ENCODE measurements at places on chromosomes 3 and 15.

DNA sequence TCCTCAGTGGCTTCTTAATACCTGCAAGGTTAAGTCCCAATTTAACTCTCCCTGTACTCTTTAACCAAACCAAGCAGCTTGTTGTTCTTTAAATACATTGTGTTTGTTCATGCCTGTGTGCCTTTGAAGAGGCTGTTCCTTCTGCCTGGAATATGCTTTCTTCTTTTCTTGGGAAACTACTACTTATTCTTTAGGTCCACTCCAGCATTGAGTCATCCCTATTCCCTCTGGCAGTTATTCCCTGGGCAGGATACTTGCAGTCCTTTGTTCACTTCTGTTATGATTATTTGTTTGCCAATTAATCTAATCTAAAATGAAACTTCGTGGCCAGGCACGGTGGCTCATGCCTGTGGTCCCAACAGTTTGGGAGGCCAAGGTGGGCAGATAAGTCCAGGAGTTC is 139.3 kb downstream of the ZNF609 start:
- no peak for DNase-seq

GRCh38 chr3:107432646-107433045 is 55.4 kb downstream of the CCDC54 start:
- no peak for DNase-seq

DNA sequence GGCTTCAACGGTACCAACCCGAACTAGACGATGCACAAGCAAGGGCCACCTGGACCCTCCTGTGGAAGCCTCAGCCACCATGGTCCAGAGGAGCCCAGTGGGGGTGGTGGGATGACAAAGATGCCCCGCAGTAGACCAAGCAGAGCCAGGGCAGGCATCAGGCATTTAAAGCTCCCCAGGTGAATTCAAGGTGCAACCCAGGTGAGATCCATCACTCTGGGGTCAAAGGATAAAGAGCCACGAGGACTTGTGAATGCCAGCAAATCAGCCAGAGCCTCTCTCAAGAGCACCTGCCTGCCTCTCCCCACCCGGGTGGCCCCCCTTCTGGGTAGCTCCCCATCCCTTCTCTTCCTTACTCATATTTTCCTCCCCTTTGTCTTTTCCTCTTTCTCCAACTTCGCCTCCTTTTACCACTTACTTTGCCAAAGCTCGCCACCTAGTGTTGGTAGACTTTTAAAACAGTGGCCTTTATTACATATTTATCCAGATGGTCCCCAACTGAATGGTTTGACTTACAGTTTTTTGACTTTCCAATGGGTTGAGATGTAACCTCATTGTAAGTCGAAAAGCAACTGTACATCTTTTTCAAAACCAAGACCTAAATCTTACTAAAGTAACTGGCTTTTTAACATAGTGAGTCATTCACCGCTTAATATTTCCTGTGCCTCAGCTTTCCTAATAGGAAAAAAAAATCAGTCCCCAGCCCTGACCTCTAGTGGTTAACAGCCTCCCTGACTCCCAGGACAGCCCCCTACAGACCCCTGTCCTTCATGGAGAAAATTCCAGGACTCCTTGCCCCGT is 18.8 kb downstream of the PLA2G4F start:
- peak; percentile 24 for DNase-seq

GRCh38 chr15:44102675-44103254 is 92.3 kb downstream of the FRMD5 start:
- DNase-seq: no peak

DNA sequence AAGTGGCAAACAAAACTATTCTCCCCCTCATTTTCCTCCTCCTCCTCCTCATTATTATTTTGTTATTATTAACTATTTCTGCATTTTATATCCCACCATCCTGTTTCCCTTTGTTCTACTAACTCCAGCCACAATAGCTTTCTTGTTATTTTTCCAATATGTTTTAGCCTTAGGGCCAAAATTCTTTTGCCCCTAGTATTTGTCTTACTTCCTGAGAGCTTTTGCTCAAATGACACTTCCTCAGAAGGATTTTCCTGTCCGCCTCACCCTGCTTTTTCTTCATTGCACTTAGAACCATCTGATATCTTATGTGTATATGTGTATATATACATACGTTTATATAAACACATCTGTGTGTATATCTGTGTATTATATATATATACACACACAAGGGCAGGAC is 32.7 kb upstream of the NUDT16 start:
- DNase-seq: no peak

- no peak for DNase-seq
These were observed 10.5 kb upstream of the IP6K2 start for GRCh38 chr3:48727511-48727910.
